Hypothalamus (tissue), 51 donors: ENCODE measurements at places on chromosomes 6 and 20.

- no peak for DNase-seq
Observed at GRCh38 chr20:17479063-17479657, 52.0 kb downstream of the BFSP1 start.

- no peak for DNase-seq
Observed at GRCh38 chr6:94357381-94357980, 938.1 kb upstream of the EPHA7 start.

GRCh38 chr6:3380344-3381232 lies 76.3 kb downstream of the SLC22A23 start:
- DNase-seq, result no peak

GRCh38 chr20:54267483-54268003 lies 59.7 kb downstream of the PFDN4 start:
- no peak for DNase-seq

DNA sequence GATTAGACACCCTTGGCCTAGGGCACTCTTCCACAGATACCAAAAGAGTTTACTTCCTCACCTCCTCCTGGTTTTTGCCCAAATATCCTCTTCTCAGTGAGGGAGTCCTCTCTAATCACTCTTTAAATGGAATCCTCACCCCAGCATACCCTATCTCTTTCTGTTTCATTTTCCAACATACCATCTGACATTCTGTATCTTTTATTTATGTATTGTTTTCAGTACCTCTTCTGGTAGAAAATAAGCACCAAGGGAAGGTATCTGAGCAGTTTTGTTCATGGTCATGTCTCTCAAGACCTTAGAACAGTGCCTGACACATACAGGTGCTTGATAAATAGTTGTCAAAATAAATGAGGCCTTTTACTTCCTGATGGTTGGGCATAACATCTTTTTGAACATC lies 55.1 kb downstream of the KIAA0408 start:
- DNase-seq, result no peak

- DNase-seq, result no peak
Observed at GRCh38 chr20:31414381-31414780, 8.4 kb upstream of the DEFB121 start.

GRCh38 chr6:132969196-132969595 lies 154.8 kb downstream of the RPS12 start:
- DNase-seq, result no peak

DNA sequence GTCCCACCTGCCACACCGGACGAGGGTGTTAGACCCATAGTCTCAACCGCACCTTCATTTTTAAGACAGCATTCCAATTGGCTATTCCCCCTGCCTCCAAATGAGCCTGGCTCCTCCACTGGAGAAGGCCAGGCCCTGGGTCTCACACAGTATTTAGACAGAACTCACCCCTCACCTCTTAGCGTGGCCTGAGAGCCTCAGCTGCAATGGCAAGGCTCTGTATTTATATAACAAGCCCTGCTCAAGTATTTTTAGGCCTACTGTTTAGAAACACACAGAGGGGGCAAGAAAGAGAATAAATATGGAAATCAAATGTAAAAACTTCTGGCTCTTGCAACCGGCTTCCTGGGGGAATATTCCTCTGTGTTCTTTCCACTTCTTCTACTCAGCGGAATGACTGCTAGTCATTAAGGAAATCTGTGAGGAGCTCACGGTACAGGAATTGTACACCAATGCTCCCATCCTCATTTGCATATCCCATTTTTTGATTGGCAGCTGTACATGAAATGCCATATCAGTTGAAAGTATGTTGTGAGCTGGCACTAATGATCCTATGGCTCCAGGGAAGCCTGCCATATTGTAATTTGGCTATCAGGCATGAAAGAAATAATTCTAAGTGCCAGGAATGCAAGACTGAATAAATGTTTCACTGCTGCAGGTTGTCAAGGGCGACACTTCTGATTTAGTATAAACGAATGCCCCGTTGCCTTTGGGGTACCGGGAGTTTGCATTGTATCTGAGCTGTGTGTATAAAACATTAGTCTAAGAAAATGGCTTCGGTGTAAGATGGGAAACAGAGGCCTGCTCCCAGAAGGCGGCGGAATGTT lies 207.5 kb downstream of the ZNF217 start:
- no peak for DNase-seq

- DNase-seq, result no peak
Observed at GRCh38 chr20:56249244-56249955, 868 bp downstream of the MC3R start.
